ENCODE measurements at places on chromosomes 7 and 10.

DNA sequence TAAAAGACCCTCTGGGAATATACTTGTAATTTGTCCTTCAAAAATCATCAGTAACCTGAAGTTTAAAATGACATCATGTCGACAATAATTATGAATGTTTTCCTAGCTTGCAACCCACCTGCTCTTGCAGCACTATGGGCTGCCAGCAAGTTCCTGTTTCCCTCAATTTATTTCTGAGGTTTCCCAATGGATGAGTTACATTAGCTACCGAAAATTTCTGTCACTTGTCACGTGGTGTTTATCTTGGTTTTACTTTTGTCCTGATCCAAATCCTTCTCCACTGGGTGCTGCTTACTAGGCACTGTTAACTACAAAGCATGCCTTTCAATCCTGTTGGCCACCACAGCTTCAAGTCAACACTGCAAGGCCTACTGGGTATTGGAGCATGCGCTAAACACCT is 31.5 kb downstream of the GIMAP8 start:
- DNase-seq = no peak

DNA sequence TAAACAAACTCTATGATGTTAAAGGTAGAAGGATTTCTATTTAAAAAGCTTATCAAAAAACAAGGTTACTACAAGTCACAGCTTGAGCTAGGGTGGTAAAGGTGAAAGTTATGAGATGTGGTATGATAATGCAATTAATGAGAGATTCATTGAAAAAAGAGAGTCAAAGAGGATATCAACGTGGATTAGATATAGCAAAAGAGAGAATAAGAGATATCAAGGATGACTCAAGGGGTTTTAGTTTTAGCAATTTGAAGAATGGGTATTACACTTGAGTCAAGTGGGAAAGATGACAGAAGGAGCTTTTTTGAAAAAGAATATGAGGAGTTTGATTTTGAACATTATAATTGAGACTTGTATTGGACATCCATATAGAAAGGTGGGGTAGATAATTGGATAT is 59.8 kb downstream of the NUTM2E start:
- no peak for DNase-seq

GRCh38 chr10:15605740-15606369 is 113.9 kb downstream of the ITGA8 start:
- DNase-seq = no peak

- DNase-seq = no peak
Observed at GRCh38 chr7:24427048-24427447, 143.1 kb downstream of the NPY start.

- no peak for DNase-seq
Observed at GRCh38 chr7:119748251-119748860, 524.6 kb upstream of the KCND2 start.
